ENCODE measurements at places on chromosomes 4 and X.

DNA sequence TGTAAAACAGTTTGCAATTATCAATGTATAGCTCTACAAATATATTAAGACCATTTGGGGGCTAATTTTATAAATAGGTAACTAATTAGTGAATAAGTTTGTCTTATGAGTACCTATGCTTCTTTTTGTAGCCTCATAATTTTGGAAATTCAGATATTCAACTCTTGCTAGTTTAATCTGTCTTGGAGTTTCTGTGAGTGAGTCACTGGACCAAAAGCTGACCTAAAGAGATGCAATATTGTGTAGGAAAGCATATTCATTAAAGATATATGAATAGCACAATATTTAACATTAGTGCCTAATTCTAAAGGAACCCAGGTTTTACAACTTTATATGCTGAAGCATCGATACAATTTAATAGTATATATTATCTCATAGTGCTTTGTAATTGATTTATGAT, 161.3 kb upstream of the PCDH18 start:
- no peak for DNase-seq

GRCh38 chrX:68488657-68489056, 10.2 kb upstream of the YIPF6 start:
- DNase-seq, result no peak

- DNase-seq, result no peak
These were observed 56.6 kb upstream of the FAM47B start for GRCh38 chrX:34886011-34886410.

DNA sequence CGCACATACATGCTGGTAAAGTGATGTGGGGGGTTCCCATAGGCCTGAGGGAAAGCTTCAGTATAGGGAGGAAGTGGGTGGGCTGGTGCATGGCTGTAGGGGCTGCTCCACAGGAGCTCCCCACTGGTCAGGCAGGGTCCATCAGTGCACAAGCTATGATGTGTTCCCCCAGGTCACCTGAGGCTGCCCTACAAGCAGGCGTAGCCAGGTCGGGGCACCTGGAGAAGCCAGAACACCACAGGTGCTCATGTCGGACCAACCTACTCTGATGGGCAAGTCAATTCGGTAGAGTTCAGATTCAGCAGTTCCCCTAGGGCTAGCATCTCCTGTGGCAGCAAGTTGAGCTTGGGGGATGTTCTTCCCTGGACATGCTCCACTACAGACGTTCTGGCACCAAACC, 103.3 kb upstream of the EPHA5 start:
- DNase-seq, result no peak

GRCh38 chr4:141771889-141772830, 135.8 kb downstream of the IL15 start:
- DNase-seq, result no peak

GRCh38 chrX:20455001-20455400, 188.3 kb upstream of the RPS6KA3 start:
- DNase-seq, result no peak

GRCh38 chr4:106503116-106504050, 134.8 kb upstream of the GIMD1 start:
- DNase-seq, result no peak
